ENCODE measurements at places on chromosomes 1 and 21. TPM values are rescaled to one million over a fixed set of nuclear protein-coding genes. Genes with fewer than 3 reads are reported as not detected.
A peak's percentile ranks its signal among the peaks of the same experiment; 100 is the strongest.

FAM78B gene
- 0.32 TPM for total RNA-seq

SPRR2B gene
- total RNA-seq, result not detected

CEPT1 gene
- total RNA-seq, result 49.1 TPM

RAB25 gene
- 0.53 TPM for total RNA-seq

FHAD1 gene
- not detected for total RNA-seq

GNAT2 gene
- not detected for total RNA-seq

LCK gene
- total RNA-seq, result 431 TPM

LCE1F gene
- total RNA-seq, result not detected

KIF21B gene
- total RNA-seq, result 94.7 TPM

BCAS2 gene
- total RNA-seq, result 40.8 TPM

CFAP410 gene
- 51.7 TPM for total RNA-seq

DNA sequence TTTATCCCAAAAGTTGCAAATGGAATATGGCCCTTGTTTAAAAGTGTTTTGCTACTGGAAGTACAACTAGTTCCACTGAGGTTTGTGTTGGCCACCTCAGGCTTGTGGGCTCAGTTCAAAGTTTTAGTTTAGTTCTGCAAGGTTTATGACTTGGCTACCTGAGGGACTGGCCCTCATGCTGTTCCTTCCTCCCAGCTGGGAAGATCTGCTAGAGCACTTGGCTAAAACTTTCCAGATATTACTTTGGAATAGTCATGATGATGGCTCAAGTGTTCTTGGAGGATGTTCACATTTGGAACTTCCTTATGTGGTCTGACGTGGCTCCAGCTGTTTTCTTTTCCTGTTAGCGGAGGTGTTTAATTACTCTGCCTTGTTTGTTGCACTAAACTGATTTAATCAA lies 110.2 kb upstream of the IVNS1ABP start:
- H3K27me3 ChIP-seq, result no peaks in the 10 kb centered on the region
- no peak overlapping the region for H3K4me3 ChIP-seq
- H3K27ac ChIP-seq, result no peak overlapping the region
- no peaks in the 10 kb centered on the region for H3K4me1 ChIP-seq

GRCh38 chr1:24905355-24905978 lies 24.6 kb downstream of the RUNX3 start:
- no peak overlapping the region for H3K4me3 ChIP-seq
- H3K4me1 ChIP-seq, result peaks cover 30% of the 10 kb centered on the region
- no peaks in the 10 kb centered on the region for H3K27me3 ChIP-seq
- no peak overlapping the region for H3K27ac ChIP-seq

- no peaks in the 10 kb centered on the region for H3K27me3 ChIP-seq
- no peak for DNase-seq
- H3K4me1 ChIP-seq, result peaks cover 60% of the 10 kb centered on the region
- H3K4me3 ChIP-seq, result no peak overlapping the region
- H3K36me3 ChIP-seq, result no peaks in the 10 kb centered on the region
Measured at GRCh38 chr1:198201956-198202784, 45.4 kb downstream of the NEK7 start.

DNA sequence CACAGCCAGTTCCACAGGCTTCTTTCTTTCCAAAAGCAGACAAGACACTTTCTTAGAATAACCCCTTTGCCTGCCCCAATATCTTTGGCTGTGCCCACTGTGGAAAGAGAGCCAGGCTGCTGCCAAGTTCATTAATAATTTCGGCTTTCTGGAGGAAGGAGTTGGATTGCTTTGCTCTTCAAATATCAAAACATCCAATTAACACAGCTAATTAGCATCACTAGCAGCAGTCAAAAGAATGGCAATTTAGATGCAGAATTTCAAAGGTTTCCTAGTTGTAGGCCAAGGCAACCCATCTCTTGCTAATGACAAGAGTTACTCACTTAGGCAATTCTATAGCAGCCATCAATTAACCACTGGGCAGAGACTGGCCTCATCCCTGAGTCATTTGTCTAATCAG lies 91.0 kb upstream of the SPATA6 start:
- H3K4me3 ChIP-seq, result no peak overlapping the region
- no peaks in the 10 kb centered on the region for H3K4me1 ChIP-seq
- H3K27me3 ChIP-seq, result no peaks in the 10 kb centered on the region

DNA sequence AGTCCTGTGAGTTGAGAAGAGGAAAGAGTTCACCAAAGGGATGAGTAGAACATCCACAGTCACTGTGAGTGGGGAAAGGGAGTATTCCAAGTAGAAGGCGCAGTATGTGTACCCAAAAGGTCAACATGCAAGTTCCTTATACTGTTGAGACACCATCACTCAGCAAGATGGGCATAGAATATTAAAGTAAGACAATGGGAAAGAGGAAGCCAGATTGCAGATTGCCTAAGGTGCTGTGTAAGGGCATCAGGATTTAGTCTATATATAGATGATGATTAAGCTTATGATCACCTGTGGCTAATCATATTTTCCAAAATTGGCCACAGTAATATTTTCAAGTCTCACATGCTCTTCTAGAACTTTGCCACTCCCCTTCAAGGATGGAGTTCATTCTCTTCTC lies 120.1 kb upstream of the CAMK1G start:
- H3K4me1 ChIP-seq, result no peaks in the 10 kb centered on the region
- H3K4me3 ChIP-seq, result no peak overlapping the region
- no peaks in the 10 kb centered on the region for H3K36me3 ChIP-seq

GRCh38 chr1:63316984-63317816 lies 5.2 kb upstream of the FOXD3 start:
- peaks cover 23% of the 10 kb centered on the region for H3K4me1 ChIP-seq
- peak overlapping the region; percentile 32 for H3K4me3 ChIP-seq
- H3K27ac ChIP-seq, result no peak overlapping the region
- H3K27me3 ChIP-seq, result peaks cover 62% of the 10 kb centered on the region
- no peak for DNase-seq

GRCh38 chr1:26991310-26992116 lies 2.0 kb upstream of the TRNP1 start:
- H3K36me3 ChIP-seq, result no peaks in the 10 kb centered on the region
- H3K27ac ChIP-seq, result no peak overlapping the region
- no peak for DNase-seq
- no peak overlapping the region for H3K4me3 ChIP-seq

- no peaks in the 10 kb centered on the region for H3K36me3 ChIP-seq
- H3K27me3 ChIP-seq, result no peaks in the 10 kb centered on the region
- DNase-seq, result no peak
- no peak overlapping the region for H3K27ac ChIP-seq
Measured at GRCh38 chr1:67716800-67717199, 31.8 kb downstream of the GADD45A start.

DNA sequence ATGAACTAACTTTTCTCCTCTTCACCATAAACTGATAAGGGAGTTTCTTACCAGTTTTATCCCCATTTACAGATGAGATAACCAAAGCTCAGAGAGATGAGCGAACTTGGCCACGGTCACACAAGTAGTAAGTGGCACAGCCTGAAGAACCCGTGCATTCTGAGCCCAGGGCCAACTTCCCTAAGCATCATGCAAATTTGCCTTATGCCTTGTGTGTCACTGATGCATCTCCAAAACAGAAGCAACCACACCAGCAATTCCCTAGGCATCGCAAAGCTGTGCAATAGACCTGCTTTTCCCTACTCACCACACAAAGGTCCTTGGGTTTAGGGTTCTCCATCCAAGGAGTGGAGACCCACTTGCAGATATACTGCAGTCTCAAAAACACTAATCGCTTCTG lies 304.5 kb upstream of the KAZN start:
- H3K4me1 ChIP-seq, result no peaks in the 10 kb centered on the region
- H3K36me3 ChIP-seq, result no peaks in the 10 kb centered on the region
- no peak overlapping the region for H3K4me3 ChIP-seq
- no peak overlapping the region for H3K27ac ChIP-seq
- H3K27me3 ChIP-seq, result no peaks in the 10 kb centered on the region
- no peak for DNase-seq

DNA sequence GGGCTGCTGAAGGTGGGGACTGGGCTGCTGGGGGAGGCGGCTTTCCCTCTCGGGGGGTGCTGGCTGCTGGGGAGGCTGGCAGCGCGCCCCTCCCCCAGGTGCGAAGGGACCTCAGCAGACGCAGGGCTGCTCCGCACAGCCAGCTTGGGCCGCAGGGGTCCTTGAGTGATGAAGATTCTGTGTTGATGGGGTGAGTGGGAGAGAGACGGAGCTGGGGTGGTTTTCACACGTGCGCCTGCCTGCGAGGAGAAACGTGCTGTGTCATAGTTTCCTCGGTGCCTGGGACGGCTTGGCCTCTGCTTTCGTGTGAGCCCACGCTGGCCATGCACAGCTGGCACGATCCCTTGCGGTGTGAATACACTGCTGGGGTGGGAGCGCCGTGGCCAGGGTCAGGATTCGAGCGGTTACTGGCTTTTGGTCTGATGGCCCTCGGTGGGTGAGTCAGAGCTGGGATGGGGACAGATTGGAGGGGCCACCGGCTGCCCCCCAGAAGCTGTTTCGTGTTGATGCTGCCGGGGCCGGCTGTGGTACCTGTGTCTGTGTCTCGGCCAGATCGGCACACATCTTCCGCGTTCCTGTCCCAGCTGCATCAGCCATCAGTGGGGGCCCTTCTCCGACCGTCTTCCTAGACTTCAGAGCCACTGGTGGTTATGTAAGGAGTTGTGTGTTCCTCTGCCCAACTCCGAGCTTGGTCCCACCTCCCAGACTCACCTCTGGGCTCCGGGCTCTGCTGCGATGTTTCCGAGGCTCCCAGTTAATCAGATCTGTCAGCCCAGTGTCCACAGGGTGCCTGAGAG lies 24.9 kb downstream of the PRKCZ start:
- no peaks in the 10 kb centered on the region for H3K27me3 ChIP-seq
- no peaks in the 10 kb centered on the region for H3K36me3 ChIP-seq
- no peak overlapping the region for H3K27ac ChIP-seq

GRCh38 chr1:56450004-56450666 lies 129.2 kb downstream of the PLPP3 start:
- H3K4me1 ChIP-seq, result no peaks in the 10 kb centered on the region
- H3K36me3 ChIP-seq, result no peaks in the 10 kb centered on the region
- H3K4me3 ChIP-seq, result no peak overlapping the region
- no peak for DNase-seq
- no peaks in the 10 kb centered on the region for H3K27me3 ChIP-seq

- H3K4me1 ChIP-seq, result peaks cover 14% of the 10 kb centered on the region
- no peaks in the 10 kb centered on the region for H3K36me3 ChIP-seq
- DNase-seq, result no peak
- no peak overlapping the region for H3K4me3 ChIP-seq
Measured at GRCh38 chr1:168829876-168830275, 100.9 kb upstream of the DPT start.

DNA sequence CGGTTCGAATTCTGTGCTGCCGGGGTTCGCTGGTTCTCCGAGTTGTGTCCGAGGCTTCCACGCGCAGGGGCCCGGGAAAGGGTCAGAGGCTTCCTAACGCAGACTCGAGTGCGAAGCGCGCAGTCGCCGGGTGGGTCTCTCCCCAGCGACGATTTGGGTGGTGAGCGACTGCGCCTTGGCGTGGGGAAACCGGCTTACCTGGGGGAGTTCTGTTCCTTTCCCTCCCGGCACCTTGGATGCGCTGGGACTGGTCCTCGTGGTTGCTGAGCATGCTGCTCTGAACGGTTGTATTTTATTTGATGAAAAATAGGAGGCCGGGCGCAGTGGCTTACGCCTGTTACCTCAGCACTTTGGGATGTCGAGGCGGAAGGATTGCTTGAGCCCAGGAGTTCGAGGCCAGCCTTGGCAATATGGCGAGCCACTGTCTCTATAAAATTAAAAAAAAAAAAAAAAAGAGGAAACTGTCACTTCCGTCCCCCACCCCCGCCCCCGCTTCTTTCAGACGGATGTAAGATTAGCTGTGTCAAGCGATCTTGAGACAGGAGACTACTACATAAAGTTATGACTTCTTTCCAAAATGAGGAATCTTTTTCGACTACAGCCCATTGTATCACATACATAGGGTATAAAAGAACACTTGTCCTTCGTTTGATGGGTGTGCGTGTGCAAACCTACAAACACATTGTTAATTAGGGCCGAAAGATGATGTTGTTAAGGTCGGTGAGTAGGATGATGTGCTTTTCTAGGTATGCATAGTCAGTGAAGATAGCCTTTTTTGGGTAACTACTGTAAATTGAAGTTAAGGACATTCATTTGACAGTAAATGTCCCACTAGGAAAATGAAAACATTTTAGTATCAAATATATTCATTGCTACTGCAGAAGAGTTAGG lies at the start of gene CCDC18:
Gene CCDC18 (plus strand): TSS at position 2 of the 891 bp plus-strand sequence. CDS start 2,638 bp downstream, outside the sequence.
- peaks cover 2% of the 10 kb centered on the region for H3K36me3 ChIP-seq
- no peaks in the 10 kb centered on the region for H3K27me3 ChIP-seq
- peaks cover 57% of the 10 kb centered on the region for H3K4me1 ChIP-seq
- peak; percentile 62 for DNase-seq

DNA sequence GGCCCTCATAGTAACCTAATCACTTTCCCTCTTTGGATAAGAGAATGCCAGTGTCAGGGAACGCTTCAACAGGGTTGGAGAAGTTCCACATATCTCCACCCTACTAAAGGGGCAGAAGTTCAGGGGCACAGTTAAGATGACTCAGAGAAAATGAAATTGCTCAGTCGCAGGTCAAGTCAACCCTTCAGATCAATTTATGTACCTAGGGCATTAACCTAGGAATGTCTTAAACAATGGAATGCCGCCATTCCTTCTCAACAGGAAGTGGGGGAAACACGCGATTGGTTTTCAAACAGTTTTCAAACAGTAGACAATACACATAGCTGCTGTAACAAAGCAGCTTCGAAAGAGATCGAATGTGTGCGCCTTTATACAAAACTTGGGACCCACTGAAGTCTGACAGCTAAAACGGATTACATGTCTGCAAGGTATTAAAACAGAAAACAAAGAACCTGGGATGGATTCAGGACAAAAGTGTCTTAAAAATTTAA lies 897 bp downstream of the SLC25A24 start:
- H3K36me3 ChIP-seq, result peaks cover 6% of the 10 kb centered on the region
- peak overlapping the region; percentile 64 for H3K27ac ChIP-seq
- H3K4me3 ChIP-seq, result peak overlapping the region; percentile 58
- H3K4me1 ChIP-seq, result peaks cover 23% of the 10 kb centered on the region

DNA sequence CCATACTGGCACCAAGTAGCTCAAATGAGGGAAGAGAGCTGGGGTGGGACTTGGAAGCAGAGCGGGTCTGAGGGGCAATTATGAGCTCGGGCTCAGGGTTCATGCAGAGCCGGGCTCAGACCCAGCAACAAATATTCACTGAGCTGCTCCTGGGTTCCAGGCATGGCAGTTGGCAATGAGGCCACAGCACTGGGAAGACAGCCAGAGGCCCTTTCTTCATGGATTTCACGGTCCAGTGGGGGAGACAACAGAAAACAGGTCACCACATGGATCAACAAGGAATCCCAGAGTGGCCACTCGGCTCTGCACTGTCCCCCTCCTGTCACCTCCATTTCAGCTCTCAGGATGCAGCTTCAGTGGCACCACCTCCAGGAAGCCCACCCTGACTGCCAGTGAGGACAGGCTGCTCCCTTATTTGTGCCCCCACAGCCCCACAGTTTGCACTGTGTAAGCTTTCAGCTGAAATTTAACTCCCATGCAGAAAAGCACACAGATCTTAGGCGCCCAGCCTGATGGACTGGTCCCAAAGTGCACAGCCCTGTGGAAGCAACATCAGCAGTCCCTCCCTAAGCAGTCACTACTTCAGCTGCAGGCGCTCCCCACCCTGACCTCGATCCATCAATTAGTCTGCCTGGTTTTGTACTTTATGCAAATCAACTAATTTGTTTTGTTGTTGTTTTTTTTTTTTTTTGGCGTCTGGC lies 22.4 kb downstream of the ARHGEF19 start:
- peaks cover 5% of the 10 kb centered on the region for H3K4me1 ChIP-seq
- no peak overlapping the region for H3K27ac ChIP-seq
- H3K36me3 ChIP-seq, result no peaks in the 10 kb centered on the region
- no peaks in the 10 kb centered on the region for H3K27me3 ChIP-seq
- no peak overlapping the region for H3K4me3 ChIP-seq

All from CD4-positive, alpha-beta memory T cell (primary cell).